ENCODE measurements at places on chromosomes 3 and 15. TPM values are rescaled to one million over a fixed set of nuclear protein-coding genes. Genes with fewer than 3 reads are reported as not detected.

Gene CCDC39
- not detected for total RNA-seq

Gene NT5DC2
- total RNA-seq: 146 TPM

Gene C15orf62
- total RNA-seq: 0.56 TPM

Gene TRNT1
- 35.1 TPM for total RNA-seq

Gene ZNF502
- 1.8 TPM for total RNA-seq

Gene GP5
- total RNA-seq: 0.21 TPM

Gene MAGI1
- 76.4 TPM for total RNA-seq

Gene NMB
- total RNA-seq: 16.6 TPM

Gene PPM1L
- total RNA-seq: 18.4 TPM

Gene ARGFX
- not detected for total RNA-seq

Gene HHLA2
- 7.2 TPM for total RNA-seq

Gene A4GNT
- total RNA-seq: not detected

Gene CHRD
- total RNA-seq: not detected

Gene SERPINI1
- 2.2 TPM for total RNA-seq

Gene RPN1
- total RNA-seq: 449 TPM

Gene PARP9
- total RNA-seq: 128 TPM

Gene HRH1
- 9.1 TPM for total RNA-seq

Gene ATP10A
- total RNA-seq: 3.0 TPM

Gene CLRN1
- total RNA-seq: not detected

Gene CD200R1
- total RNA-seq: not detected

Gene CLDN11
- total RNA-seq: 8.7 TPM

Gene TMEM40
- total RNA-seq: 0.98 TPM

Gene SNX33
- total RNA-seq: 24.1 TPM

Gene CADM2
- total RNA-seq: 0.71 TPM

Gene SIDT1
- 0.87 TPM for total RNA-seq

Gene CLDN16
- 4.8 TPM for total RNA-seq

Gene TTC21A
- total RNA-seq: 8.1 TPM

Gene CD86
- total RNA-seq: 0.24 TPM

Gene WDR93
- not detected for total RNA-seq

Gene CFAP100
- not detected for total RNA-seq

Gene NUSAP1
- 70.9 TPM for total RNA-seq

Gene REC114
- total RNA-seq: not detected

Gene GATM
- total RNA-seq: 4.1 TPM

Gene IL5RA
- total RNA-seq: not detected

Gene UACA
- total RNA-seq: 35.5 TPM

Gene STARD9
- total RNA-seq: 0.59 TPM

Measured in Calu3 (cell line).